GDM1 (cell line): ENCODE measurements at places on chromosomes 6 and 20.

DNA sequence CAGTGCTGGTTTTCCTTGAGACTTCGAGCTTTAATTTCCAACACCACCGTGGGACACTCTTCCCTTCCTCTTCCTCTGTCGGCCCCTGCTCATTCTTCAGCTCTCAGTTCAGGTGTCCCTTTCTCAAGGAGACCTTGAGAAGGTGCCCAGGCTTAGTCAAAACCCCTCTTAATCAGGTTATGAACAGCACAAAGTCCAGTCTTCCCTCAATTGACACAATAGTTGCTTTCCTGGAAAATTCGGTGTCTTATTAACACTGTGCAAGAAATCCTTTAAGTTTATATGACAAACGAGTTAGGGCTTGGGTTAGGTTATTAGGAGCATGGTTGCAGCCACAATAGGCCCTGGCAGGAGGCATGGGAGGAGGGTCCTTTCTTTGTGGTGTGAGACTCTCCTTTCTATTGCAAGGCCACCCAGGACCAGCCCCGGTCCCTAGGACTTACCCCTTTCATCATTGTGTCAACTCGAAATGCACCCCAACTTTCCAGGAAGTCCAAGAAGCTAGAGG lies 1.5 kb upstream of the NSFL1C start:
- no peak for DNase-seq

GRCh38 chr6:85050149-85050548 lies 285.8 kb upstream of the TBX18 start:
- DNase-seq = no peak

DNA sequence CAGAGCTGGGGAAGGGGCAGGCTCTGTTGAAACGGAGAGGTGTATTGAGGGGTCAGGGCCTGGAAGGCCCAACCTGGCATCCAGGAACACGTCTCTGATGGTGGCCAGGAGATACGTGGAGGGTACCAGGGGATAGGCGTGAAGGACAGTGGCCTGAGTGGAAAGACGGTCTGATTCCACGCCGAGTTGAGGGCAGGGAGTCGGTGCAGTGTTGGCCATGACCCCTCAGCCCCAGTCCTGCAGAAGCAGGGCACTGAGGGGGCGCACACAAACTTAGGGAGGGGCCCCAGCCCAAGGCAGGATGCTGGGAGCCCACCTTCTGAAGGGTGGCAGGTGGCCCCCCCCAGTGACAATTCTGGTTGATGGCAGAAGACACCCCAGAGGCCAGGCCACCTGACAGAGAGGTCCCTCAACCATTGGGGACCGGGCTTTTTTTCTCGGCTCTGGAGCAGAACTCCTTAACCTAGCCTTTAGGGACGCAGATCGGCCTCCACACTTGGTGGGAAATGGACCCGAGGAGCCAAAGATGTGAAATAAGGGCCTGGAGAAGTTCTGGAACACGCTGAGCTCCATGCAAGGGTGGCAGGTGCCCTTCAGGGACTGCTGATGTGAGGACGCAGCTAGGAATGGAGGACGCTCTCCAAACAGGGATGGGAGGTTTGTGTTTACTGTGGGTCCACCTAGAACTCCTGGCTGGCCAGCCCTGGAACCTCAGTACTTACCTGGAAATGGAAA lies 91.0 kb downstream of the TMEM242 start:
- no peak for DNase-seq

DNA sequence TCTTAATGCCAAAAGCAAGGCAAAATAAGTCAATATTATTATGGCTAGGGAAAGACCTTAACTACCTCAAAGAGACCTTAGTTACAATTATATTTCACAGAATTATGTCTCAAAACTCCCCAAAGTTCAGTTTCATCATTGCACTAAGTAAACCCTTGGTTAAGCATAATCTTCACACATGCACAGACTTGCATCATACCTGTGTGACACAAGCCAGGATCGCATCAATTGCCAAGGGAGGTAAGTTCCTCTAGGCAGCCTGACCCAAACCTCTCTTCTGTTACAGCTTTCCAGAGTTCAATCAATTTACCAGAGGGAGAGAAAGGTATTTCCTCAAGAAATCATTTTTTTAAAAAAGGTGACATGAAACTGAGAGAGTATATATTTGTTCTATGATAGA lies 31.9 kb upstream of the PRSS35 start:
- no peak for DNase-seq

DNA sequence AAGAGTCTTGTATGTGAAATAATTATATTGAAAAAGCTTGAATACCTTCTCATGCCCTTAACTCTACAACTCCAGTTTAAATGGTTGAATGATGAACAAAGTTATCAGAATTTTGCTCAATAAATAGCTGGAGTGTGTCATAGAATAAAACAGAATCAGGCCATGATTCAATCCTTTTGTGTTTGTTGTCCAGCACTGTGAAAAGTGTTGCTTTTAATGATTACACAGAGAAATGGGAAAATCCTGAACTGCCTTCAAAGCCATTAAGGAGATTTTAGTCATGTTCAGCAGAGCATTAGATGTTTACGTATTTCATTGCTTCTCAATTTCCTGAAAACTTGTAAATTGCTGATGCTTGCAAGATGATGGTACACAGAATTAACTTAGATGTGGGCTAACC lies 262.9 kb upstream of the BTBD3 start:
- no peak for DNase-seq
